ENCODE measurements at places on chromosomes 2 and 18.
A peak's percentile ranks its signal among the peaks of the same experiment; 100 is the strongest.

DNA sequence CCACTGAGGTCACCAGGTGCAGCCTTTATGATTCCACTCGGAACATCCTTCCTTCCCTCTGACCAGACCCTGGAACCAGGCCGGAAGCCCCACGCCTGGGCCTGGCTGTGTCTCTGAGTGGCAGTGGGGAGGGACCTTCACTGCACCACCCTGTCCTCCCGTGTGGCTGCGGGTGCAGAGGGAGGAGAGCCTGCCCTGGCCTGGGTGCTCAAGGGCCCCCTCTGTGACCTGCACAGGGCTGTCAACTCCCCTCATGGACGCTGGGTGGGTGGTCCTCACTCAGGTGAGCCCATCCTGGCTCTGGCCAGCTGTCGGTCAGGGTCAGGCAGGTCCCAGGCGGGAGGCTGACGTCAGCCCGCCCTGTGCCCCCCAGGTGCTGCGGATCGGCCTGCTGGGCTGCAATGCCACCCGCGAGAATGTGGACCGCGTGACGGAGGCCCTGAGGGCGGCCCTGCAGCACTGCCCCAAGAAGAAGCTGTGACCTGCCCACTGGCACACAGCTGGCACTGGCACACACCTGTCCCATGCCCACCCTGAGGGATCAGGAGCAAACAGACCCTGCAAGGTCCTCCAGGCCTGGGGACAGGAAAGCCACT, 9.8 kb downstream of the AGXT start:
- no peak for DNase-seq

- DNase-seq = no peak
Observed at GRCh38 chr18:33210575-33211189, 229.8 kb downstream of the CCDC178 start.

GRCh38 chr2:98374286-98374685, 28.0 kb downstream of the CNGA3 start:
- no peak for DNase-seq

GRCh38 chr2:96842600-96842999, 1.2 kb downstream of the ANKRD23 start:
- no peak for DNase-seq

- no peak for DNase-seq
Observed at GRCh38 chr2:54787755-54788366, 64.4 kb downstream of the EML6 start.

DNA sequence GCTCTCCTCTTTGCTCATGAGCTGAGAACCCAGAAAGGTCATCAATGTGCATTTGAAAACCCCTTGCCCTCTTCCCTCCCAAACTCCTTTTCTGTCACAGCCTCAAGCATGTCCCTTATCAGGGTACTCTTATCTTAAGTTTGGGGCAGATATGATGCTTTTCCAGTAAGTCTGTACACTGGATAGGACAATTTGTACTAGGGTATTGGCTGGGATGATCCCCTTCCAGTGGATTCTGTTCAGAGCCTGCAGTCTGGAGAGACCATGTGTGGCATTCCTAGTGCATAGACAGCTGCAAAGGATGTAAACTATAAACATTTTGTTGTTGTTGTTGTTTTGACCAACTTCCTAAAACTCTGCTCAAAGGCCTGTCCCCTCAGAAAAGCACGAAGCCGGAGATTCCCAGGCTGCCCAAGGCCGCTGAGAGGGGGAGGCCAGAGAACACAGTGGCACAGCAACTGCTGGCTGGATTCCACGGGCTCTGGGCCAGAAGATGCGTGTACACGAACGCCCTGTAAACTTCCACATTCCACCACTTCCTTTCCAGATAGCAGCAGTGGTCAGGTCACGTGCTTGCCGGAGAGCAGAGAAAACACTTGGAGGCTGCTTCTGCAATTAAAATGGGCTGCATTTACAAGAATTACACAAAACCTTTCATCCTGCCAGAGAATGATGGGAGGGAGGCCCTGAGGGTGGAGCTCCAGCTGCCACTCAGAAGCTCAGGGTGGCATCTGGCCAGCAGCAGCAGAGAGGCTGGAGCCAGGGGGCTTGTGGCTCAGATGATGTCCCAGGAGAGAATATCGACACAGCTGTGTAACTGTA, 42.1 kb downstream of the BMP10 start:
- peak; percentile 73 for DNase-seq

GRCh38 chr2:191272064-191272463, 26.9 kb downstream of the MYO1B start:
- DNase-seq = no peak

DNA sequence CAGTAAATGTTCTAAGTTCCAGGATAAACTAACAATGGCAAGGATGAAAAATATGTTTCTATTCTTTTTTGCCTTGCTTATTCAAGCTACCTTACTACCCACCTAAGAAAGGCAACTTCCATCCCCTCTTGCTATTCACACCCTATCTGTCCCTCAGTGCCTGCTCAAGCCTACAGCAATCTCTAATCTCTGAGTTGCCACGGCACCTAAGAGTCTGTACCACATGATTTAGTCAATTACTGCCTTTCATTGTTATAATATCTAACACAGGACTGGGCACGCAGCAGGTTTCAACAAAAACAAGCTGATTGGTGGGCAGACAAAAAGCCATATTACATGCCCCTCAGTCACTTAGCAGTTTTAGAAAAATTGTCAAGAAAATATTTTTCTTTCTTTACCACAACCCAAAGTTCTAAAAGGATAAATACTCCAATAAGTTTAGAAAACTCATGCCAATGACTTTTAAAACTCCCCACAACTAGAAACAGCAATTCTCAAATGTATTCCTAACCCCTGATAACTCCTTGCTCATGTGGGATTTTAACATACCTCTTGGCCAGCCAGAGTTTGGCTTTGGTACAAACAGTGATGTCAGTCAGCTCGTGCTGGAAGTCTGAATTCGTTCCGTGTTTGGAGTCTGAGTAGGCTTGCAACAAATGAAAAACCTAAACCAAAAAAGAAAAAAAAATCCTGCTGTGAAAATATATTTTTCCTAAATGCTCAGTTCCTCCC, 117.3 kb upstream of the ZFP36L2 start:
- no peak for DNase-seq

DNA sequence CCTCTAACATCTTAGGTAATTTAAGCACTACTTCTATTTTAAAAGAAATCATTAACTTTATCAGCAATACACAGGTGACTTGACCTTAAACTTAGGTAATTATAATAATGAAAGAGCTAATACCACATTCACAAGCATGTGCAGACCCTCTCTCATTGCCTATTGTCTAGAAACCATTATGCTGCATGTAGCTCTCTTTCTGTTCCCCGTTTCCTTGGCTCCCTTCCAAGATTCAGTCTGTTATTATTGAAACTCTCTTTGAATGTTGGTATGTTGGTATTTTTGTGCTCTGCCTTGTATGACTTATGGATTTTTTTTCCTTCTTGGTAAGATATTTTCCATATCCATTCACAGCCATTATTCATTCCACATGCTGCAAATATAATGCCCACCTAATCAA, 201.2 kb downstream of the CDCA7 start:
- DNase-seq = no peak

DNA sequence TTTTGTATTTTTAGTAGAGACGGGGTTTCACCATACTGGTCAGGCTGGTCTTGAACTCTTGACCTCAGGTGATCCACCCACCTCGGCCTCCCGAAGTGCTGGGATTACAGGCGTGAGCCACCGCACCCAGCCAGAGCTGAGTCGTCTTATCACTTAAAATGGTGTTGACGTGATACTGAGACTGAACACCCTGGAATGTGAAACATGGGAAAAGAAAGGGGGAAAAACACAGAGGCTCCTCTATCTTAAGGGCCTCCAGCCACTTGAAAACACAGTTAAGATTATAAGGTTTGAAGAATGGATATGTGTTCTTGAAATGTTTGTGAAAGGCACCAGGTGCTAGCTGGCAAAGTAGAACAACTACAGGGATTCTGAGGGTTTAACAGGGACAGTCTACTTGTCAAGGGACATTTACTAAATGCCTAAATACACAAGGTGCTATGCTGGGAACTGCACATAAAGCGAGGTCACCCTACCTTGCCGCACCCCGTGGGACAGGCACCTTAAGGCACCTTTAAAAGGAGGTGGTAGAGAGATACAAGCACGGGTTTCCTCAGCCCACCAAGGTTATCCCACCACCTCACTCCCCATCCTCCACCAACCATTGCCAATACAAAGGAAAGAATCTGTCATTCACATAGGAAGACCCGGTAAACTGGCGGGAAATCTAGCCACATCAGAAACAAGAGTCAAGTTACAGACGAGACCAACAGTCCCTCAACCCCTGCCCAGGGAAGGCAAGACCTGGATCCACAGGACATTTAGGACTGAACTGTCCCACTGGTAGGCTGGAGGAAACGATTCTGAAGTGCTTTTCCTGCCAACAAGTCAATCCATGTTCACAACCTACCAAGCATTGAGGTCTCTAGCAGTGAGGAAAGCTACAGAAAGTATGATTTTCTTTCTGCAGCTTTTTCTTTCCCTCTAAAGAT, 43.4 kb downstream of the STK39 start:
- no peak for DNase-seq
